ENCODE measurements at places on chromosomes 11 and 22. TPM values are rescaled to one million over a fixed set of nuclear protein-coding genes. Genes with fewer than 3 reads are reported as not detected.
A peak's percentile ranks its signal among the peaks of the same experiment; 100 is the strongest.

DNA sequence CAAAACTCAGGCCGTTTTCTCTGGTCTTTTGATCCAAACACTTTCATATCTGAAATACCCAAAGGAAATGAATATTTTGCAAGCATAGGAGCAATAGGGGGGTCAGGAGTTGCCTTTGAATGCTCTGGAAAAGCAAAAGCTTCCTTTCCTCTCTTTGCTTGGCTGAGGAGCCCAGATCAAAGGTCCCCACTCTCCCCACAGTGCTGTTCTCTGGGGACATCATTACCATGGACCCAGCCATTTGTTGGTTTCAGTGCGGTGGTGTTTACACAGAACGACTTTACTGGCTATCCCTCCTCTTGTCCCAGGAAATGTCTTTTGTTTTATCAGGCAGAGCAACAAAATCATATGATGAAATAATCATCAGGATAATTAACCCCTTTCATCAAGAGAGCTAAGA, 1089.1 kb downstream of the TBC1D22A start:
- no peak for DNase-seq

- DNase-seq = no peak
These were observed 615.0 kb upstream of the ARHGAP42 start for GRCh38 chr11:100072131-100072530.

- no peak for DNase-seq
These were observed 31.5 kb downstream of the TSG101 start for GRCh38 chr11:18495271-18495670.

DNA sequence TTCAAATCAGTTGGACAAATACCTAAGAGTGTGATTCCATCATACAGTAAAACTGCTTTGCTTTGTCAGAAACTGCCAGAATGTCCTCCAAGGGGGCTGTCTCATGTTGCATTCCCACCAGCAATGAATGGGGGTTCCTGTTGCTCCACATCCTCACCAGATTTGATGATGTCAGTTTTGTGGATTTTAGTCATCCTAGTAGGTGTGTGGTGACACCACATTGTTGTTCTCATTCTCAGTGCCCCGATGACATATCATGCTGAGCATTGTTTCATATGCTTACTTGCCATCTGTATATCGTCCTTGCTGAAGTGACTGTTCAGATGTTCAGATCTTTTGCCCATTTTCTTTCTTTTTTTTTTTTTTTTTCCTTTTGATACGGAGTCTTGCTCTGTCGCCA, 37.0 kb downstream of the CDPF1 start:
- DNase-seq = no peak

DNA sequence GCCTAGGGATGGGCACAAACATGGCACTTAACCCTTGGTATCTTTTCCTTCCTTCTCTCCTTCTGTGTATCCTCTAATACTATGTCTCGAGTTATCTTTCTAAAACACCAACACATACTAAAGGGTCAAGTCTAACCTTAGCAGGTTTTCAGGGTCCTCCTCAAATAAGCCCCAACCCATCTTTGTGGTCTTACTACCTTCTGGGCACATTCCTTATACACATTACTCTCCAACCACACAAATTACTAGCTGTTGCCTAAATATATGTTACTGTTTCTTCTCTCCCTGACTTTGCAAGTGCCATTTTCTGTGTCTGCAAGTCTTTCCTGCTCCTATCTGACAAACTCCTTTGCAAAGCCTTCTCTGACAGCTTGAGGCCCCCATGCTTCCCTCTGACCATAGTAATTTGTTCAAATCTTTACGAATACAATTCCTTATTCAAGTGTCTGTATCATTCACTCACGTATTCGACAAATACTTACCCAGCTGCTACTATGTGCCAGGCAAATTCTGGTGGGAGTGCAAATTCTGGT, 15.8 kb upstream of the NUP160 start:
- no peak for DNase-seq

DNA sequence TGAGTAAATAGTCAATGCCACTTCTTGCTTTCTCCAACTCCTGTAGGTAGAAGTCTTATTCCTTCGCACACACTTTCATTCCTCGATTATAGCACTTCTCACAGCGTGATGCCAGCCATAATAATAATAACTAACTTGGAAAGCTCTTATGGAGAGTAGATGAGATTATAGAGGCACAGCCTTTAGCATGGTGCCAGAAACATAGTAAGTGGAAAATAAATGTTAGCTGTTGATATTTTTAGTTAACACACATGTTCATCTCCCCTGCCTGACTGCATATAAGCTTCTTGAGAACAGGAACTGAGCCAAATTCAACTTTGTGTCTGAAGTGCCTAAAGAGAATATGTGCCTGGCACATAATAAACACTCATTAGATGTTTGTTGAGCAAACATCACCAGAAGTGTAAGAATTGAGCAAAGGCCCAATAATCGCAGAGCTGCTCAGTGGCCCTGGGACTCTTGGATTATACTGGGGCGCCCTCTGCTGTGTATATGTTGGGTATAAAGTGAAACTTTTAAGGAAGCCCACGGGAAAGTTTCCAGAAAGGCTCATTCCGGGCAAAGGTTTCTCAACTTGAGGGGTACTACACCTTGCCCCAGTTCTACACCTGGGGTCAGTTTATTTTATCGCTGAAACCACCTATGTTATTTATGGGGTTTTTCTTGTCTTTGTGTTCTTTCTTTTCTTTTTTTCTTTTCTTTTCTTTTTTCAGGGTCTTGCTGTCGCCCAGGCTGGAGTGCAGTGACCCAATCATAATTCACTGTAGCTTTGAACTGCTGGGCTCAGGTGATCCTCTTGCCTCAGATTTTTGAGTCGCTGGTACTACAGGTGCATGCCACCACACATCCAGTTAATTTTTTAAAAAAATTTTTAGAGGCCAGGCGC, 22.3 kb downstream of the SLN start:
- peak; percentile 83 for DNase-seq

DNA sequence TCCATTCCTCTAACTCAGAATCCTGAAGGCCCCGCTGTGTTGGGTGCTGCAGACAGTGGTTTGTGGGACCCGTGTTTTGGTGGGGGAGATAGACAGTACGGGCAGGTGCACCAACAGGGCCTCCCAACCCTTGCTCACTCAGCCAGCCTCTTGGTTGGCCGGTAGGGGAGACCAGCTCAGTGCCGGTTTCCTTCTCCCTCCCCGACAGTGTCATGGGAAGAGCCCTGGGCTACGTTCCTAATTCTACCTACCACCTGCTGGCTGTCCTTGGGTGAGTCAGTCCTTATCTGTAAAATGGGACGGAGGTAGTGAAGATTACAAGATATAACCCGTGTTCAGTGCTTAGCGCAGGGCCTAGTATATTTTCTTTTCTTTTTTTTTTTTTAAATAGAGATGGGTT, 5.9 kb downstream of the TMEM134 start:
- no peak for DNase-seq

- DNase-seq = peak; percentile 94
These were observed 38.3 kb upstream of the CREB3L1 start for GRCh38 chr11:46238967-46239800.

DNA sequence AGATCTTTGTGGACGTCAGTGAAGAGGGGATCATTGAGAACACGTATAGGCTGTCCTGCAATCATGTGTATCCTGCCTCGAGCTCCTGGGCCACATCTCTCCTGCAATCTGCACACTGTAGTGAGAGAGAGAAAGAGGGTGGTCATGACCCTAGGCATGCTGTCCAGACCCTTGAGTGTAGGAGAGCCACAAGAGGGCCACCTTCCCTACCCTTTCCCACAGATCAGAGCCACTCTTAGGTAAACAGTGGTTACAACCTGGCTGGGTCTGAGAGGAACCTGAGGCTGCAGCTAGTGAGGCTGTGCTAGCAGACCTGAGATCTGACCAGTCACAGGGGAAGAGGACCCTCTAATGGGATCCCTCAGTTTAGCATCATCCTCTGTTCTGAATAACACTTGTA, 3.9 kb upstream of the IL18BP start:
- DNase-seq = no peak

GRCh38 chr11:67032830-67033551, 10.1 kb downstream of the SYT12 start:
- DNase-seq = no peak

The GUCY1A2 gene
- 16.1 TPM for total RNA-seq

The PRR33 gene
- total RNA-seq = not detected

The OR52A1 gene
- not detected for total RNA-seq

Data from kidney (tissue), 22 donors.